ENCODE measurements at places on chromosomes 16 and 17.

- DNase-seq: no peak
Measured at GRCh38 chr16:4270595-4270994, 2.2 kb downstream of the TFAP4 start.

DNA sequence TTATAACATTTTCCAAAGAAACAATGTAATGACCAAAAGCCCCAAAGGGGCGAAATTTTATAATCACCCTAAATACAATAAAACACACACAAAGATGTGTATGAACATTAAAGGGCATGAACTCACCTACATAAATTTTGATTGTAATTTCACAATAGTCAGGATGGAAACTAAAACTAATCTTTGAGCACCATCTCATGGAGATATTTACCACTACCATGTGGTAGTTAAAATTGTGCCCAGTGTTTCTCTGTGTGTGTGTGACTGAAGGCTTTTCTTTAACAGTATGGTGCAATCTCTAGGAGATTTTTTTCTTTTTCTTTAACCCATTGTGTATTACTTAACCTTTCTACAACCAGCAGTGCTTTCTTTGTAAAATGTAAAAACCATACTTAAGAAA is 19.7 kb upstream of the MEIOC start:
- DNase-seq: no peak

DNA sequence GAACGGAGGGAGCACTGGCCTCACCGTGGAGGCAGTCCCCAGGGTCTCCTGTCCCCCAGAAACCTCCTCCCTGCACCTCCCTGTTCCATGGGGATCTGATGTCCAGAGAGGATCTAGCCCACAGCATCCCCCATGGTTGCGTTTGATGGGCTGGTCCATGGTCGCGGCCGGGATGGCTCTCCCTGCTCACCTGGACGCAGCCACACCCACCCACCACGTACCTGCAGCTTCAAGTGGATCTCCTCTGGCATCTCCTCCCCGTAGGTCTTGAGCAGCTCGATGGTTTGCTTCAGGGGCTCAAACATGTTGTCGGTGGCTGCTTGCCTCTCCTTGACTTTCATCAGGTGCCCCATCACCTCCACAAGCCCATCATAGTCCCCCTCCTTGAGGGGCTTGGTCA is 47.9 kb downstream of the DNAH17 start:
- DNase-seq: no peak

DNA sequence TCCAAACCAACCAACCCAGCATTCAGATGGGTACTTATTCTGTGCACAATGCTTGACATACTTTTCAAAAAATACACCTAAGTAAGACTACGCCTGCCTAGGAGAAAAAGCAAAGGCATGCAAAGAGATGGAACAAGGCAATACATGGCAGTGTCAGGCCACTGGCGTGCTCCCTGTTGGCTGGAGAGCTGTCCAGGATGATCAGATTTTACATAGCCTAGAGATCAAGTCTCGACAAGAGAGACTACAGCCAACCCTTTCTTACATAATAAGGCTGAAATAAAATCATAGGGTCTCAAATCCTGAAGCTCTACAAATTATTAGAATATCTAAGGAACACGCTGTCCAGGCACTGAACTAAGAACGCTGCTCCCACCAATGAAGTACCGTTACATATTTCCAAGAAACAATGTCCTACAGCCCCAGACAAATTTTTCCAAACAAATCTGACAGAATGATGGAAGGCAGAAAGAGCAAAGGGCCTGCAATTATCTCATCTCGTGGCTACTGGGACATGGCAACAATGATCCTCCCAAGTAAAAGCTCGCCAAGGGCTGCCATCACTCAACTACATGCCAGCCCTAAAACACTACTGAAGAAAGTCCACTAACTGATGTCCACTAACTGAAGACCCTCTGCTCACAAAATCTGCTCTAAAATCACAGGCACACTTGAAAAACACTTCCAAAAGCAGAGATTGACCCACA is 5.1 kb downstream of the RPS15A start:
- DNase-seq: no peak

- DNase-seq: peak; percentile 18
Measured at GRCh38 chr17:52106638-52107261, 51.8 kb downstream of the CA10 start.

- no peak for DNase-seq
Measured at GRCh38 chr16:13150181-13150885, 248.9 kb downstream of the SHISA9 start.

- DNase-seq: no peak
Measured at GRCh38 chr17:37470181-37470580, 19.5 kb upstream of the DUSP14 start.

DNA sequence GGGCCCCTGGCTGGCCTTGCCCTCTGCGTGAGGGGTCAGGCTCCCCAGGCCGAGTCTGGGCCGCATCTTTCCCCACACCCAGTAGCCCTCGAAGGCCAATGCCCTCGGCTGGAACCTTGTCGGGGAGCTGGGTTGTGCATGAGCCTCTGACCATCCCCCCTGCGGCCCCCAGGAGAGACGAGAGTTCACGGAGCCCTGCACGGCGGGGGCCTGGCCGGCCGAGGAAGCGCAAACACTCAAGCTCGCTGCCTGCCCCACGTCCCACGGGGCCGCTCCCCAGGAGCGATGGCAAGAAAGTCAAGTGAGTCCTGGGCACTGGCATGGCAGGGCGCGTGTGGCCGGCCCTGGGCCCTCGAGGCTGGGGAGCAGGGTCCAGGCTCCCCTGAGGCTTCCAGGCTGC is 57.3 kb downstream of the BAHCC1 start:
- no peak for DNase-seq

DNA sequence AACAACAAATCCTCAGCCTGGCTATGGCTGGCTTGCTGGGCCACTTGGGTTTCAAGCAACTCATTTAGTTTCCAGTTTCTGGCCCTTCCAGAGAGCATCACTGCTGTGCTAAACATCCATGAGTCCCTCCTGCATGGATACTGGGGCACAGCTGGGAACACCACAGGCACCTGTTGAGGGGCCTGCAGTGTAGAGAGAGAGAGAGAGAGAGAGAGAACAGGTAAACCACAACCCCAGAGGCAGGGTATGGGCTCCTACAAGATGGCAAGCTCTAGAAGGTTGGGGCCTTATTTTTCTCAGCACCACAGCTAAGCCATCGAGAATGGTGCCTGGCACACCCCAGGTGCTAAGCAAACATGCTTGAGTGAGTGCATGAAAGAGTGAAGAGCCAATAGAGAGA is 120.3 kb downstream of the RBFOX3 start:
- no peak for DNase-seq

GRCh38 chr16:31875112-31875803 is 1.7 kb downstream of the ZNF267 start:
- no peak for DNase-seq

GRCh38 chr16:66207883-66208265 is 158.6 kb upstream of the CDH5 start:
- DNase-seq: no peak

DNA sequence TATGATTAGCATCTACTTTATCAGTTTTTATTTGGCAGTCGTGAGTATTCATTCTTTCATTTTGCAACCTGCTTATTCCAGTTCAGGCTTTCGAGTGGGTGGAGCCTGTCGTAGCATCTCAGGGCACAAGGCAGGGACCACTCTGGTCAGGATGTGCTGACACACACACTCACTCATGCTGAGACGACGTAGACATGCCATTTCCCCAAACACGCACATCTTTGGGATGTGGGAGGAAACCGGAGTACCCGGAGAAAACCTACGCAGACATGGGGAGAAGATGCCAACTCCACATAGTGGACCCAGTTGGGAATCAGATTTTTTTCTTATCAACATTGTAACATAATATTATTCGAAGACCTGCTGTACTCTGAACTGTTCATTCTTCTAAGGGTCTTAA is 756.5 kb upstream of the RBFOX1 start:
- DNase-seq: no peak

DNA sequence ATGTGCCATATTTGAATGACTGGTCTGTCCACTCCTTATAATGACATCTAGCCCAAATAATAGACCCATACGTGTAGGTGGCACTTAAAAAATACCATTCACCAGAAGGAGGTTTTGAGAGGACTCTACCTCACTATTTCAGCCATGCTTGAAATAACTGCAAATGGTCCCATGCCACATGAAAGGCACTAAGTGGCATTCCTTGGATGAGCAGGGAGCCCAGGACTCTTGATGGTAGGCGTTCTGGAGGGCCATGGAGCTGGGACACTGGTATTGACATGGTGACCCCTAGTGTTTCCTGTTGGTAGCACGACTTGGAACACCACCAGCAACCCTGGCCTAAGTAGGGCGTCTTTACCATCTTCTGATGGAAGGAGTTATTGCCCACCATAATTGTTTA is 148.7 kb upstream of the ZFHX3 start:
- DNase-seq: peak; percentile 8

DNA sequence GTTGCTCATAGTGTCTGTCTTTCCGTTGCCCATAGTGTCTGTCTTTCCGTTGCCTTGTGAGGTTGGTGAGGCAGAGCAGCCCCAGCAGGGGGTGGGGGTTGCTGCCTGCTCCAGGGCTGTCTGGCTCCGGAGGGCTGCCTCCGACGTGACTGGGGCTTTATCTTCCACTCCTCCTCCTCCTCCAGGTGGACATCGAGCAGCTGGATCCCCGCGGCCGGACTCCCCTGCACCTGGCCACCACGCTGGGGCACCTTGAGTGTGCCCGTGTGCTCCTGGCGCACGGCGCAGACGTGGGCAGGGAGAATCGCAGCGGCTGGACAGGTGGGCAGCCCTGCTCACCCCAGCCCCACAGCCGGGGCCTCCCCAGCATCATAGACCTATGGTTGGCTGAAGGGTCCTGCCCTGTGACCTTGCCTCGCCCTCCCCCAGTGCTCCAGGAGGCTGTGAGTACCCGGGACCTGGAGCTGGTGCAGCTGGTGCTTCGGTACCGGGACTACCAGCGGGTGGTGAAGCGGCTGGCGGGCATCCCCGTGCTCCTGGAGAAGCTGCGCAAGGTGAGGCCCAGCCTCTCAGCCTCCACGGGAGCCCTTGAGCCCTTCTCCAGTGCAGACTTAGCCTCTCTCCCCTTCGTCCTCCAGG is 14.7 kb downstream of the ANKRD13B start:
- no peak for DNase-seq

GRCh38 chr17:82065638-82066303 is at the start of gene DUS1L:
DUS1L (minus strand) TSS chr17:82065804; CDS start chr17:82065059, 745 bp downstream.
- DNase-seq: peak; percentile 59

DNA sequence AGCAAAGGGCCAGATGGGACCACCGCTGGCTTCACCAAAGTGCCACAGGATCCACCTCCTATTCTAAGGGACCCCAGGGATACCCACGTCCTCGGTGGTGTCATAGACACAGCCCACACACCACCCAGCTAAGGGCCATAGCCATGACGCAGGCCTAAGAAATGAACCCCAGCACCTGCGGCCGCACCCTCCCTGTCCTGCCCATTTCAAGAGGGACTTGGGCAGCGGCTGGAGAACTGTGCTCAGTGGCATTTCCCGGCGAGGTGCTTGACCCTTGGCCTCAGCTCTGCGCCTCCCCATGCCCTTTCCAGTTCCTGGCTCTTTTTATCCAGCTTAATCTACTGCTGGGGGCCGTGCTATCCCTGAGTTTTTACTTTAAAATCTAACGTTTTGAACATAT is 27.3 kb downstream of the ZNF778 start:
- DNase-seq: no peak

GRCh38 chr17:15085890-15086677 is 179.0 kb downstream of the PMP22 start:
- no peak for DNase-seq

DNA sequence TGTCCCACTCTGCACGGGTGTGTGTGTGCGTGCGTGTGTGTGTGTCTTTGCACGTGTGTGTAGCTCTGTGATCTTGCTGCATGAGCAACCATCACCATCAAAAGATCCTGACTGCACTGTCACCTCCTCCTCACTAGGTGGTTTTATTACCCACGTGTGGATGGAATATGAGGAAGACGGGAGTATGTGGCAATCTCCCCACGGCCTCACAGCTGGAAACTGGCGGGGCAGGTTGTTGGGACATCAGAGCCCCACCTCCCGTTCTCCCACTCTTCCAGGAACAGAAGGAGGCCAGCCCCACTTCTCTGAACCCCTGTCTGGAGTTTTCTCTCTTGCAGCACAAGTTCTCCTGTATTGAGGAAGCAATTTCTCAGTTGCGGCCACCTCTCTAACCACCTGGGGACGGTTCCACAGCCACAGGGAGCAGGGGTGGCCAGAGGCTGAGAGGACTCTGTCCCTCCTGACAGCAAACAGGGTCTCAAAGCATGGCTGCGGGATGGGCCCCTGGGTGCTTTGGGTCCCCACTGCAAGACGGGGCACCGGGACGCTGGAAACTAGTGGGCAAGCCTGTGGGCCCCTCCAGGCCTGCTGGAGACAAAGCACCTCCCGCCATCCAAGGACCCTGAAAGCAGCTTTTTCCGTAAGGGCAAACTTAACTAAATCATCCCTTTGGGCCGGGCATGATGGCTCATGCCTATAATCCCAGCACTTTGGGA is 27.9 kb upstream of the ATP2C2 start:
- no peak for DNase-seq

GRCh38 chr17:2478458-2478857 is 33.2 kb downstream of the METTL16 start:
- no peak for DNase-seq

- DNase-seq: no peak
Measured at GRCh38 chr16:84868829-84869472, 49.2 kb downstream of the CRISPLD2 start.

DNA sequence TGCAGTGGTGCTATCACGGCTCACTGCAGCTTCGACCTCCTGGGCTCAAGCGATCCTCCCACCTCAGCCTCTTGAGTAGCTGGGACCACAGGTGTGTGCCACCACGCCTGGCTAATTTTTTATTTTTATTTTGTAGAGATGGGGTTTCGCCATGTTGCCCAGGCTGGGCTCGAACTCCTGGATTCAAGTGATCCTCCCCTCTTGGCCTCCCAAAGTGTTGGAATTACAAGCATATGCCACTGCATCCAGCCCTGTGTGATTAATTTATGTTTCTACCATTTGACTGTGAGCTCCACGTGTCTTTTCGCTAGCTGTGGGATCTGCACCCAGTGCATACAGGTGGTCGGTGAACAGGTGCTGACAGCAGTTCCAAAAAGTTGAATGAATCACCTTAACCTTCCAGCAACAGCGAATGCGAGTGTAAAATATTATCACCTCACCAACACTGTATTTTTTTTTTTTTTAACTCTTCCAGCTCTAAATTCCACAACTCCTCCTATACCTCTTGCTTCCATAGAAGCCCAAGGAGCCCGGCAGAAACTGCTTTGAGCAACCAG is 484 bp upstream of the NUDT7 start:
- no peak for DNase-seq

- DNase-seq: no peak
Measured at GRCh38 chr17:32742681-32743538, 134.0 kb downstream of the MYO1D start.

GRCh38 chr17:41977991-41978390 is 11.4 kb downstream of the CNP start:
- DNase-seq: no peak

Data from stimulated activated CD8-positive, alpha-beta memory T cell treated with anti-CD3 and anti-CD28 coated beads, Interleukin-2, amount 100 ng/mL, for 48 hours (primary cell).